Fibroblast of mammary gland (primary cell): ENCODE measurements at places on chromosomes 4 and X.

- DNase-seq = peak; percentile 19
Measured at GRCh38 chrX:12419591-12419990, 281.3 kb downstream of the FRMPD4 start.

- DNase-seq = no peak
Measured at GRCh38 chrX:83145876-83146275, 362.2 kb upstream of the POU3F4 start.

GRCh38 chr4:189974056-189974455, 33.4 kb downstream of the FRG1 start:
- DNase-seq = peak; percentile 6

DNA sequence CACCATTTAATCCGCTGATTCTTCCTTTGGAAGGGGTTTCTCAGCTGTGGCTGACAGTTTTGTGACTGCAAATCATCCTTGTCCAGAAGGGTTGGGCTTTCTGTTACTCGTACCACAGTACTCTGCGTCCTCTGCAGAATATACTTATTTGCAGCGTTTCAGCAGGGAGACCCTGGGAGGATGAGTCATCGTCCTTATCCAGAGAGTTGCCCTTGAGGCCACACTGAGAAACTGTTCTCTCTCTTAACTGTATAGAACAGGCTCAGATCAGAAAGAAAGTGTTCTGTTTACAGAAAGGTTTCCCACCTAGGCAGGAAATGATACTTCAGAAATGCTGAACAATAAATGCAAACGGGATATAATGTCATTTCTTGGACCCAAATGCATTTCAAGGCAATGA, 47.8 kb upstream of the DDX53 start:
- DNase-seq = peak; percentile 44

- no peak for DNase-seq
Measured at GRCh38 chrX:24468245-24468644, 3.2 kb downstream of the PDK3 start.

DNA sequence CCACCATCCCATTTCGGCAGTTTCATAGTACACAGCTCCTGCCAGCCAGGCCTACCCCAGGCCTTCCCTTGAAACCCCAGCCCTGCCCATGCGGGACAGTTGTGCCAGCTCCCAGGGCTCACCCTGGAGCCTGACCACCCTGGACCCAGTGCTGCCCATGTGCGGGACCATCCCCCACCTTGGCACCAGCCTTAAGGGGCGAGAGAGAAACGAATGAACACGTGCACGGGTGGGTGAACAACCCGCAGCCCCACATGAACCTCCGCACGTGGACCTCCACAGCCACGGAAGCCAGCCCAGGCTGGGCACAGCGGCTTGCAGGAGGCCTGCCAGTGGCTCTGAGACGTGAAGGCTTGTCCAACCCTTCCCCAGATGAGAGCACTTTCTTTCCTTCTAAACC, 76.0 kb upstream of the MXD4 start:
- no peak for DNase-seq

DNA sequence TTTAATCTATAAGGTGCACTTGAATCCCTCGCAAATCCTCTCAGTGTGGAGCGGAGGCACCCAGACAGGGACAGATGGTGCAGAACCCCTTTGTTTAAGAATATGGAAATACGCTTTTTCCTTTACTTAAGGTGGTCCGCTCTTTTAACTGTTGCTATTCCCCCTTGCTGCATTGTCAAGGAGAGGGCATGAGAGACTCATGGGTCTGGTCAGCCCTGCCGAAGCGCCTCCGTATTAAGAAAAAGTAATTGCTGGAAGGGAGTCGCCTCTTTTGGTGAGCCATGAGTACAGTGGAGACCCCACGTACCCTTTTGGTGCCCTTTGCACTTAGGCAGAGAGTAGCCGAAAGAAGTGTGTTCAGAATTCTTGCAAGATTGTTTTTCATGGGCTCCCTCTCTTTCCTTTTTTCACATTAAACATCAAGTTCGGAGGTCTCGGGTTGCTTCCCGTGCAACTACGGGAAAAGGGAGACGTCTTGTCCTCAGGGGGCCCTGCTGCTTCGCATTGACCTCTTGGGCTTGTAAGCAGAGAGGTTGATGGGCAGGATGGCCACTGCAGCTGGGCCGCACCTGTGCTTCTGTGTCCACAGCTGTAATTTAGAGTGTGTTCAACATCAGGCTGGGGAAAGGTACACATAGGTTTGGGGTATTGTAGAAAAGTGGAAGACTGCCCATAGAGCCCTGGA, 109.6 kb downstream of the SPRY1 start:
- no peak for DNase-seq

DNA sequence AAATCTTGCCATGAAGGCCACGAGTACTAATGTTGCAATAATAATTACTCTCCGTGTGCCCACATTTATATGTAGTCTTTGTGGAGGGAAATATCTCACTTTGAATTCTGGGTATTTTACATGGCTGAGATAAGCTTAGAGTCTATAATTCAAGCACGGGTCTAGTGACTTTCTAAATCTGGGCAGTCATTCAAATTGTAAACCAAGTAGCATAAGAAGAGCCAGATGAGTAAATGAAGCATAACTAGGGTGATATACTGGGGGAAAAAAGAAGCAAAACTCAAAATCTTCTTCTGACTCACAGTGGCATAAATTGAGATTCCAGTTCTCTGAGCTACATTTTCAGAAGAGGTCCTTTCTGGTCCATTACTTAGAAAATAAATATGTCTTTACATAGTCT, 53.0 kb downstream of the MAPK10 start:
- peak; percentile 85 for DNase-seq

DNA sequence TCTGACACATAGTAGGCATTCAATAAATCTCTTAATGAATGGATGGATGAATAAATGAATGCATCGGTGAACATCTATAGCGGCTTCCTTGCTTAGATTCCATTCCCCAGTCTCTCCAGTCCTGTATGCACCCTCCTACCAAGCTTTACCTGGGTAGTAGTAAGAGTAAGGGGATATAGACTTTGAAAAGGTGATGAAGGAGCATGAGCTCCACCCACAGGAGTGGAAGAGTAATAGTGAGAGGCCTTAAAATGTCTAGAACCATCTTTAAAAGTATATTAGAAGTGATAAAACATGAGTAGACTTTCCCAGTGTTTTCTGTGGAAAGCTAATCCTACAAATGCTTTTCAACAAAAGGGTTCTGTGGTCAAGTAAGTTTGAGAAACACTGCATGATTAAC, 35.5 kb upstream of the GPC3 start:
- no peak for DNase-seq

GRCh38 chrX:150337026-150337425, 26.1 kb upstream of the MAMLD1 start:
- no peak for DNase-seq

GRCh38 chr4:113781439-113782040, 20.0 kb upstream of the CAMK2D start:
- peak; percentile 66 for DNase-seq

DNA sequence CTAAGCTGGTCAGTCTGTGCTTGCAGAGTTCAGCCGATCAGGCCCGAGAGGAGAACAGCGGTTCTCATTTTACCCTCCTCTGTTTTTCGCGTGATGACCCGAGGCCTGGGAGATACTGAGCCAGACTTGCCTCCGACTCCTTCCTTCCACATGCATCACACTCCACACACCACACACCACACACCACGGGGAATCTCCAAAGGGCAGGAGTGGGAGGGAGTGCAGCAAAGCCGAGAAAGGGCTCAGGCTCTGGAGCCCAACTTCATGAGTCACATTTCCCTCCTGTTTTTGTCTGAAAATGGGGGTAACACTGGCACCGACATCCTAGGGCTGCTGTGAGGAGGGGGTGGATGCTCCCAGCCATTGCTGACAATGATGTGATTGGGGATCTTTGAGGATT, 38.9 kb downstream of the TKTL1 start:
- DNase-seq = no peak

- no peak for DNase-seq
Measured at GRCh38 chrX:56029188-56029587, 203.0 kb upstream of the KLF8 start.

DNA sequence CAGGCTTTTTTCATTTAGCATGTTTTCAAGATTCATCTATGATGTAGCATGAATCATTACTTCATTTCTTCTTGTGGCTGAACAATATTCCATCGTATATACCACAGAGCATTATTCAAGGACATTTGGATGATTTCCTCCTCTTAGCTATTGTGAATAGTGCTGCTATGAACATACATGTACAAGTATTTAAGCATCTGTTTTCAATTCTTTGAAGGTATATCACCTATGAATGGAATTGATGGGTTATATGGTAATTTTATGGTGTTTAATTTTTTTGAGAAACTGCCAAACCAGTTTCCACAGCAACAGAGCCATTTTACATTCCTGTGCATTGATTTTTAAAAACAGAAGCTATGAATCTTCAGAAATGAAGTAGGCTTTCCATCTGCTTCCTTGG, 36.1 kb upstream of the WDR19 start:
- peak; percentile 11 for DNase-seq

- peak; percentile 34 for DNase-seq
Measured at GRCh38 chr4:12889054-12889453, 595.1 kb downstream of the RAB28 start.

GRCh38 chrX:6708041-6708440, 173.1 kb upstream of the VCX3A start:
- DNase-seq = no peak

DNA sequence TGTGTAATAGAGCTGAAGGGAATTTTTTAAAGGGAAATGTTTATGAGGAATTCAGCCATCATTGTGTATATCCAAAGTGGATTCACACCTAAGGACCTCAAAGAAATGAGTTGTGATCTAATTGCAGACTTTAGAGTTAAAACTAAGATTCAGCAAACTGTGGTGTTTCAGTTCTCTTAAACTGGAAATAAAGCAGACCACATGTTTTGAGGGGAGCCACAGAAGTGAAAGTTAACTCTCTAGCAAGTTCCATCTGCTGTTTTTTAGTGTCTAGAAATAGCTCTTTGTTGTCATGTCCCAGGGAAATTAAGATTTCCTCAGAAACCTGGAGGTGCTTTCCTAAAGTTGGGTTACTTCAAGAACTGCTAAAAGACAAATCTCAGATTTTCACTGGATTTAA, 97.3 kb upstream of the DDX3X start:
- no peak for DNase-seq

DNA sequence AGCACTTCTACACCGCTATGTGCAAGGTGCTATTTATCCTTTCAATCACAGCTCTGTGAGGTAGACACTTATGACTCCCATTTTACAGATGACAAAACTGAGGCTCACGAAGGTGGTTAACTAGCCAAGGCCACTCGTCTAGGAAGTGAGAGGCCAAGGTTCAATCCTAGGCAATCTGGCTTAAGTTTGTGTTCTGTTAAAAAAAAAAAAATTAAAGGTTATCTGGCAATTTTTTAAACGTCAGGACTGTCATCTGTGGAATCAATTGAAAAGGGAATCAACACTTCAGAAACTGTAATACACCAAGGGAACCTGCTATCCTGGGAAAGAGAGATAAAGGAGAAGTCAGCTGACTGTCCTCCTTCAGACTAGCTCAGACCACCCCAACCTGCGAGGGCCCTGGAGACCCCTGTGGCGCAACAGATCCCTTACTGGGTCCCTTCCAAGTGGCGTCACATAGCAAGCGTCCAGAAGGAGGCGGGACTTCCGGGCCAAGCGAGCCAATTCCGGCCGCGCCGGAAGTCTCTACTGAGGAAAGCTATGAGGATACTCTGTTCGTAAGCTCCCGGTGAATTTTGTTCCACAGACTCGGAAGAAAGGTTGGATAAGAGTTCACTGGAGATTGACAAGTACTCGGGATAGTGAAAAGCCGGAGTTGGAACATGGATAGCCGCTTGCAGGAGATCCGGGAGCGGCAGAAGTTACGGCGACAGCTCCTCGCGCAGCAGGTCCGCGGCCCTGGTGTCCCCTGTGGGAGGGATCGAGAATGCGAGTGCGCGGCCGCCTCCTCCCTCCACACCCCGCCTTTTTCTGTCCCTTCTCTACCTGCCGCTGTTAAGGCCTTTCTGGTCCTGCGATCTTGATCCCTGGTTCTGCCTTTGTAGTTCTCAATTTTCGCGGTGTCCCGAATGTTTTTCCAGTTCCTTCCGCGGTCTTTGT, at the start of gene METTL14:
METTL14 (plus strand) TSS at position 520 of the 939 bp plus-strand sequence; CDS start at position 663, 143 bp downstream.
- DNase-seq = peak; percentile 87

GRCh38 chrX:19866626-19867410, 20.6 kb downstream of the SH3KBP1 start:
- no peak for DNase-seq

DNA sequence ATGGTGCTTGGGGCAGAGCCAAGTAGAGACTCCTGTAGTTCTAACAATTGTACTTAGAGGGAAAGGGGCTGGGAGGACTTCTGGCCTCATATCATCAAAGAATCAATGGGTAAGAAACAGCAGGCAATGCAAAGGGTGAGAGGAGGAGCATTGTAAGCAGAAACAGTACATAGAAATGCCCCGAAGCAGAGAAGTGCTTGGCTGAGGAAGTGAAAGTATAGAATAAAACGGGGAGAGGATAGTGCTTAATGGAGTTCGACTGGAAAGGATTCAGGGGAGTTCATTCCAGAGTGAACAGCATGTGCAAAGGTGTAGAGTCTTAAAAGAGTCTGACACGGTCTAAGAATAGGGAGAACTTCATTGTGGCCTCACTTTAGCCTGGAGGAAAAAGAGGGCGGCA, 103.0 kb downstream of the SYNPO2 start:
- no peak for DNase-seq

DNA sequence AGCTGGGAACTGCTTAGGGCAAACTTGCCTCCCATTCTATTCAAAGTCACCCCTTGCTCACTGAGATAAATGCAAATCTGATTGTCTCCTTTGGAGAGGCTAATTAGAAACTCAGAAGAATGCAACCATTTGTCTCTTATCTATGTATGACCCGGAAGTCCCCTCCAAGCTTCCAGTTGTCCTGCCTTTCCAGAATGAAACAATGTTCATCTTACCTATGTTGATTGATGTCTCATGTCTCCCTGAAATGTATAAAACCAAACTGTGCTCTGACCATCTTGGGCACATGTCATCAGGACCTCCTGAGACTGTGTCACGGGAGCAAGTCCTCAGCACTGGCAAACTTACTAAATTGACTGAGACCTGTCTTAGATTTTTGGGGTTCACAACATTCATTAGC, 37.1 kb upstream of the TMPRSS11E start:
- no peak for DNase-seq

- no peak for DNase-seq
Measured at GRCh38 chr4:101328063-101328602, 19.2 kb downstream of the PPP3CA start.

DNA sequence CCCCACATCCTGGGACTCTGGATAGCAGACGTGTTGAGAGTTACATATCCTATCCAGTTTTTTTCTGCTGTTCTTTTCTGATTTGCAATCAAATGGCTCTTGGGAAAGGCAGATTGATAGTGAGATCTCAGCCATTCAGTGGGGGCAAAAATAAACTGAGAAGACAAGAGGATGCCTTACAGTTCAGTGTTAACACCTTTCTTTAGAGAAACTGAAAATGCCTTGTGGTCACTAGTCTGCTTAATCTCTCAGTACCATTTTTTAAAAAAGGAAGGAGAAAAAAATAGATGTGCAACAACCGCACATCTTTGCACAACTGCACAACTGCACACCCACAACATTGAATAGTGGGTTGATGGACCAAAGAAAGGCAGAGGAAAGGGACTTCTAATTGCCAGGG, 109.3 kb downstream of the ARHGEF9 start:
- no peak for DNase-seq
